Osteocyte (in vitro differentiated cells): ENCODE measurements at places on chromosomes 11 and 22.

DNA sequence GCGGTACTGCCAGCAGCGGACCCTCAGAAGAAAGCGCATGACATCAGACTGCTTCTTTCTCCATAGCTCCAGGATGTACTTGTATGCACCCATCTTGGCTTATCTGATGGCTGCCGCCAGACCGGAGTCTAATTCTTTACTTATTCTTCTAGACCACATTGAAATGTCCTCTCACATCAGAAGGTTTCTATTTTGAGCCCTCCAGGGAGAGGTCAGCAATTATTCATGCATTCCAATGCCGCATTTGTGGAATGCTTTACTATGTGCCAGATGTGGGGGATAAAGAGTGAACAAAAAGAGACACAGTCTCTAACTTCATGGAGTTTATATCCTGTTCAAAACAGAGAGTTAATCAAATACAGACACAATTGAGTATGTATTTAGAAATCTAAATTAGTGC is 230.1 kb downstream of the MIAT start:
- peak; percentile 82 for DNase-seq

GRCh38 chr11:126583101-126583500 is 227.6 kb downstream of the ST3GAL4 start:
- DNase-seq = no peak

- DNase-seq = no peak
These were observed 285.1 kb upstream of the CCDC90B start for GRCh38 chr11:83571302-83571701.

- DNase-seq = no peak
These were observed at the start of gene GAL3ST1 for GRCh38 chr22:30574095-30574981. Gene GAL3ST1 (minus strand): TSS chr22:30574665. CDS start chr22:30557392, 17,273 bp downstream.

DNA sequence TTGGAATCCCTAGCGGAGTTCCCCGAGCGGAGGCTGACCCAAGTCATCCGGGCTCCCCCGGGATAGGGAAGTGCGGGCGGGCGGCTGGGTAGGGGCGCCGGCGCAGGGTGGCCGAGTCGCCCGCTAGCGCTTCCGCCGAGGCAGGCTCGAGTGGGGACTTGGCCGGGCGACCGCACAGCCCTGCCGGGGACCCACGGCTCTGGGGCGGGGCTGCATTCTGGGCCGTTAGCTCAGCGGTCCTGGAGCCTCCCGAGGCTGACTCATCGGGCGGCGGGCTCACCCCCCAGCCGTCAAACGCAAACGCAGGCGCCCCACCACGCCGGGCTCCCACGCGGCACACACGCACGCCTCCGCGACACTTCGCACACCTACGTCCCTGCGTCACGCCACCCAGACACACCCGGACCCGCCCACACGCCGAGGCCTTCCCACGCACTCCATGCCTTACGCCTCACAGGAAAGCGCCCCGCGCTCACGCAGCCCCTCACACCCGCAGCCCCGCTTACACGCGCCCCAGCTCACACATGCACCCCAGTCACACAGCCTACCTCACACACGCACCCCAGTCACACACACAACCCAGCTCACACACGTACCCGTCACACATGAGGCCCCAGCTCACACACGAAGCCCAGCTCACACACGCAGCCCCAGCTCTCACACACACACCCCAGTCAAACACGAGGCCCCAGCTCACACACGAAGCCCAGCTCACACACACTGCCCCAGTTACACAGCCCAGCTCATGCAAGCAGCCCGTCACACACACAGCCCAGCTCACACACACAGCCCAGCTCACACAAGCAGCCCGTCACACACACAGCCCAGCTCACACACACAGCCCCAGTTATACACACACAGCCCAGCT is 1.2 kb downstream of the PHLDB1 start:
- no peak for DNase-seq

DNA sequence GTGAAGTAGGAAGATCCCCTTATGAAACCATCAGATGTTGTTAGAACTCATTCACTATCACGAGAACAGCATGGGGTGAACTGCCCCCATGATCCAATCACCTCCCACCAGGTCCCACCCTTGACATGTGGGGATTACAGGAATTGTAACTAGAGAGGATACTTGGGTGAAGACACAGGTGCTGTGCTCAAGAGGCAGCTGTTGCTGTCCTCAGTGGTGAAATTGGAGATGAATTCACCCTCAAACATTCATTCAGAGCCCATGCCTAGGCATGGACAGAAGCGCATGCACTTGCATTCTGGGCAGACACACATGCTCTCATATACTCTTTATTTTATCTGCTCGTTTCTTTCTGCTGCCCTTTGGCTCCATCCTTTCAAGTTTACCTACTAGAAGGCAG is 385.0 kb downstream of the INSC start:
- DNase-seq = no peak

DNA sequence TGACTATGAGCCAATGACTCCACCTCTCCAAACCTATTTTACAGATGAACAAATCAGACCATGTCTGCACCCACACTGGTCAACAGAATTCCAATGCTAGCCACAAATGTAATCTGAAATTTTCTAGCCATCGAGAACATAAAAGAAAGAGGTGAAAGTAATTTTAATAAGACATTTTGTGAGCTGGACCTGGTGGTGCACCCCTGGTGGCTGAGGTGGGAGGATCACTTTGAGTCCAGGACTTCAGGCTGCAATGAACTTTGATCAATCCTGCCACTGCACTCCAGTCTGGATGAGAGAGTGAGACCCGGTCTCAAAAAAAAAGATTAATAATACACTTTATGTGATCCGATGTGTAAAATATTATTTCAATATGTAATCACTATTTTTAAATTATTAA is 9.4 kb upstream of the RNF185 start:
- no peak for DNase-seq

GRCh38 chr11:6895010-6895409 is 2.7 kb upstream of the OR2D2 start:
- DNase-seq = no peak

DNA sequence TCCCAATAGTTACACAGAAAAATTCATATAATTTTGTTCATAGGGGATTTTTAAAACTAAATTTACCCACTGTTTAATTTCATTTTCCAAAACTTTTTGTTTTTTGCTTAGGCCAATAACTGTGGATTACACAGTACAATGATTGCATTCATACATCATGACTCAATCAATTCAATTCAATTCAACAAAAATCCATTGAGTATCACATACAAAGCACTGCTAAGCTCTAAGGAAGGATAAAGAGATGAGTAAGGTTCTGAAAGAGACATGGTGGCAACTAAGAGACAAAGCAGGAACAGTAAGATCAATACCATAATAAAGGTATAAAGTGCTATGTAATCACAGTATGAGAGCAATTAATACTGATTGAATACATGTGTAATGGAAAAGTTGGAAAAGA is 9.4 kb upstream of the LAYN start:
- DNase-seq = no peak

GRCh38 chr11:36803084-36803483 is 205.0 kb upstream of the RAG2 start:
- no peak for DNase-seq

DNA sequence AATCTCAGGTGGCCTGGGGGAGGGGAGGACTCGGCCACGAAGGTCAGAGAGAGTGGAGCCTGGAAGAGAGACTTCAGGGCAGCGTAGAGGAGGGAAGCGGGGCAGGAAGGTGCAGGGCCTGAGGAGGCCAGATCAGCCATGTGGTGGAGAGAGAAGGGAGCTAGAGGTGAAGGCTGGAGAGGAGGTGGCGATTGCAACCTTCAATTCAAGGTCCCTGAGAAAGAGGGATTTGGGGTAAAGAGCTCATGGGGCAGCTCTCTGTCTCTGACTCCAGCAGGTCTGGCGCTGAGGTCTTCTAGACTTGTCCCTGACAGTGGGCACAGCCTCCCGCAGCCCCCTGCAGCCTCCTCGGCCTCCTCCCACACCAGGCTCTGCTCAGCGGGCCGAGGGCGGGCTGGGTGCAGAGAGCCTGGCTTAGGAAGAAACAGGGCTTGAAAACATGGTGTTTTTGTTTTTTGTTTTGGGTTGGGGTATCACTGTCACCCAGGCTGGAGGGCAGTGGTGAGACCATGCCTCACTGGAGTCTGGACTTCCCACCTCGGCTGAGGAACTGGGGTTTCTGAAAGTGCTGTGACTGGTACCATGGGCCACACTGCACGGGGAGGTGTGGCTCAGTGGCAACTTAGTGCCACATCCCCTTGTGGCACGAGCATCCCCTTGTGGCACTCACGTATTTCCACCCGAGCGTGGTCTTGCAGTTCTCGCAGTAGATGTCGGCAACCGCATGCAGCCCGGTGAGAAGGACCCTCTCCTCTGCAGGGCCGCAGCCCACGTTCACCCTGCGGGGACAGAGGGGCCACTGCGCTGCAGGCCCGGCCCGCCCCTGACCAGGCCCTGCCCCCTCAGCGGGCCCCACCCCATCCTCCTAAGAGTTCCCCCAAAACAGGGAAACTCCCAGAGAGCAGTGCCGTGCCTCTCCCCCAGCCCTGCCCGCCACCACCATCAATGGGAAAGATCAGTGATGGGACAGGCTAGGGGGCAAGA is 32.6 kb downstream of the YPEL1 start:
- no peak for DNase-seq

DNA sequence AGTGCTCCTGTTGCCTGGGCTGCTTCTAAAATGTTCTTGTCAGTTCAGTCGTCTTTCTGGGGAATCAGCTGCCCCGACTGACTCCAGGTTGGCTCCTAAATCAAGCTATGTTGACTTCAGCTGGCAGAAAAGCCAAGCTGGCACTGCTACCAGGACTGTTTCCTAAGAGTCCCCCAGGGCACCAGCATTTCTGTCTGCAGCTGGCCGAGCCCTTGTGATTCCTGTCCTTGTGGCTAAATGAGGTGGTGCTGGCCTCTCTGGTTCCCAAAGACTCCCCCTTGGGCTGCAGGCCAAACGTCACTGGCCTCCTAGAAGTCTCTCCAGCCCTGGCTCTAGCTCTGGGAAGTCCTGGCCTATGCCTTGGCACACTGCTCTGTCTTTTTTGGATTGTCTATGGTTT is 31.1 kb downstream of the GRAMD1B start:
- DNase-seq = no peak

DNA sequence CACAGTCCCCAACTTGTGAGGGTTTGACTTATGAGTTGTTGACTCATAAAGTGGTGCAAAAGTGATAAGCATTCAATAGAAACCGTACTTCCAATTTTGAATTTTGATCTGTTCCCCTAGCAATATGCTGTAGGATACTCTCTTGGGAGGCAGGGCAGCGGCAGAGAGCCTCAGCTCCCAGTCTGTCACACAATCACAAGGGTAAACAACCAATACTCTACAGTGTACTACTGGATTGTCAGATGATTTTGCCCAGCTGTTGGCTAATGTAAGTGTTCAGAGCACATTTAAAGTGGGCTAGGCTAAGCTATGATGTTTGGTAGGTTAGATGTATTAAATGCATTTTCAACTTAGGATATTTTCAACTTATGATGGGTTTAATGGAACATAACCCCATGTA is 13.7 kb upstream of the NXPE2 start:
- DNase-seq = no peak

DNA sequence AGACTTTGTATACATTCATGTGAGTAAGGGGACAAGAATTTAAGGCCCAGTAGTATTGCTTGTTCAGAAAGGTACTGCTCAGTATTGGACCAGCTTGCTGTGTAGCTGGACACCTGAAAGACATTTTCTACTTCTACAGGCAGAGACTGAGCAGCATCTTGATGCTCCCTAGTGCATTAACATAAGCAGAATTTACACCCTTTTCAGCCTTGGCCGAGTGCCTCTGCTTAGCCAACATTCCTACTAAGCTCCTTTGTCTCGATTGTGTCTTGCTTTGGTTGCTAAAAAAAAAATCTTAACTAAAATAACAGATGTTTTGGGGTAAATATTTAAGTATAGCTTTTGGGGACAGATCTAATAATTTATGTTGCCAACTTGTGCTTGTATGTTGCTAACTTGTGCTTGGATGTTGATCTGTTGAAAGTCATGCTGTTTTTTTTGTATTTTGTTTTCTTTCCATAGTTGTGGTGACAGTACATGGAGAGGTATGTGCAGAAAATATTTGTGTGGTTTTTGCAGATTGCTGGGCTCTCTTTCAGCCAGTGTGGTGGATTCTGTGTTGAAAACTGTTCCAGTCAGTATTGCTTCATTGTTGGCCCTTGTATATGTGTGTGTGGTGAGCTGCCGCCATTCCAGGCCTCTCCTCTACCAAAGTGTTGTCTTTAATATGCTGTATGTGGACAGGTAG is 3.7 kb downstream of the PTS start:
- no peak for DNase-seq

GRCh38 chr22:37351232-37351631 is 68.9 kb downstream of the CYTH4 start:
- no peak for DNase-seq

DNA sequence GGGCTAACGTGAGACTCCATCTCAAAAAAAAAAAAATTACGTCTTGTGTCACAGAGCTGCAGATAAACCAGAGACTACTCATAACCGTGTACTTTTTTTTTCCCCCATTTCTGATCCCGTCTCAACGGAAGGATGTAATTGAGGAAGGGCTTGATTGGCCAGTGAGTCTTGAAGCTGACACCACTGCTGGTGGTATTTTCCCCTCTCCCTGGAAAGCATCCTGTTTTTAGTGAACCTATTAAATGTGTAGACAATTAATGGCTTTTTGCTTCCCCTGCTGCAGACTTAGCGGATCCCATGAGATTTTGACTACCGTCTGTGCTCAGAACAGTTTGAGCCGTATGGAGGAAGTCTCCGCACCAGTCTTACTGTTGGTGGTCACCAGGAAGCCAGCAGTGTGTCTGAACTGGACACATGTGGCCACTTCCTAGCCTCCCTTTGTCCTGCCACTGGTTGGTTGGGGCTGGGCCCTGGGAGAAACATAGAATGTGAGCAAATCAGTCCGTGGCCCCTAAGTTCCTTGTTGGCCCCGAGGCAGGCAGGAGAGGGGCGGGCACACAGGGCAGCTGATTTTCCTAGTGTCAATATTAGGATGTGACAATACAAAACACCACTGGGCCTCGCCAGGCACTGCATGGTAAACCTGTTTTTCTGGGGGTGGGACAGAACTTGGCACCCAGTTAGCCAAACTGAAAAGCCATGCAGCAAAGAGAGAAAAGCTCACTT is 3.1 kb downstream of the BIK start:
- DNase-seq = no peak

DNA sequence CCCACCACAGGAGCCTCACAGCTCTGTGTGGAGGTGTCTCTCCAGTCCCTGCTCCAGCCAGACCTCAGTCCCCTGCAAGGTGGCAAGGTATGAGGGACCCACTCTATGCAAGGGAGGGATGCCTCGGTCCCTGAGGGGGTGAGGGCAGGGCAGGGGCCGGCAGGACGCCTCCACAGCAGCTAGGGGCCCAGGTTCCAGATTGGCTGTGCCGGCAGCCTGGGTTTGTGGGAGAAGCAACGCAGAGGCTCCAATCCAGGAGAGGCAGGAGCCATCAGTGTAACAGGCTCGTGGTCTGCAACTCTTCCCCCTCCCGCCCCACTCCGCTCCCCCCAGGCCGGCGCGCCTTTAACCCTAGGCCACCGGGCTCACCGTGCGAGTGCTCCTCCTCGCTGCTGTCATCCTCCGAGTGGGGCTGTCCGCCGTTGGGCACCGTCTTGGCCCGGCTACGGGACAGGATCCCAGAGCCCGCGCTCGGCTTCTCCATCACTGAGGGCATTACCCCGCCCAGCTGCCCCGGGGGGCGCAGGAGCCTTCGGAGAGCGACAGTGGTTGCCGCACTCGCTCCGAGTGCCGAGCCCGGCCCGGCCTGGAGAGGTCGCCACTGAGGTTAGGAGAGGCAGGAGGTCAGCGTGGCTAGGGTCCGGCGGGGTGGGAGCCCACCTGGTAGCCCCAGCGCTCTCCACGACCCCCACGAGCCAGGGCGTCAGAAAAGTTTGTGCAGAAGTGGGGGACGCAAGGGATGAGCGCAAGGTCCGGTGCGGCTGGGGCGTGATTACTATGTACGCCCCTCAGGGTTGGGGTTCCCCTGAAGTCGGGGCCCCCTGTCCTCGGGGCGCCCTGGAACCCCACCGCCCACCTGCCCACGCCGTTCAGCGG is 765 bp downstream of the RCOR2 start:
- DNase-seq = no peak

GRCh38 chr11:44936525-44936924 is 14.2 kb downstream of the TP53I11 start:
- DNase-seq = peak; percentile 90
